ENCODE measurements at places on chromosomes 13 and 19.

- DNase-seq: no peak
Measured at GRCh38 chr13:93216122-93216521, 10.5 kb upstream of the GPC6 start.

GRCh38 chr19:56710437-56710836 is 38.9 kb upstream of the ZNF835 start:
- no peak for DNase-seq

- DNase-seq: no peak
Measured at GRCh38 chr13:47747901-47748300, 253.2 kb downstream of the SUCLA2 start.

GRCh38 chr13:78131811-78132210 is 213.2 kb upstream of the EDNRB start:
- no peak for DNase-seq

- no peak for DNase-seq
Measured at GRCh38 chr19:804419-805165, 7.3 kb downstream of the PTBP1 start.

DNA sequence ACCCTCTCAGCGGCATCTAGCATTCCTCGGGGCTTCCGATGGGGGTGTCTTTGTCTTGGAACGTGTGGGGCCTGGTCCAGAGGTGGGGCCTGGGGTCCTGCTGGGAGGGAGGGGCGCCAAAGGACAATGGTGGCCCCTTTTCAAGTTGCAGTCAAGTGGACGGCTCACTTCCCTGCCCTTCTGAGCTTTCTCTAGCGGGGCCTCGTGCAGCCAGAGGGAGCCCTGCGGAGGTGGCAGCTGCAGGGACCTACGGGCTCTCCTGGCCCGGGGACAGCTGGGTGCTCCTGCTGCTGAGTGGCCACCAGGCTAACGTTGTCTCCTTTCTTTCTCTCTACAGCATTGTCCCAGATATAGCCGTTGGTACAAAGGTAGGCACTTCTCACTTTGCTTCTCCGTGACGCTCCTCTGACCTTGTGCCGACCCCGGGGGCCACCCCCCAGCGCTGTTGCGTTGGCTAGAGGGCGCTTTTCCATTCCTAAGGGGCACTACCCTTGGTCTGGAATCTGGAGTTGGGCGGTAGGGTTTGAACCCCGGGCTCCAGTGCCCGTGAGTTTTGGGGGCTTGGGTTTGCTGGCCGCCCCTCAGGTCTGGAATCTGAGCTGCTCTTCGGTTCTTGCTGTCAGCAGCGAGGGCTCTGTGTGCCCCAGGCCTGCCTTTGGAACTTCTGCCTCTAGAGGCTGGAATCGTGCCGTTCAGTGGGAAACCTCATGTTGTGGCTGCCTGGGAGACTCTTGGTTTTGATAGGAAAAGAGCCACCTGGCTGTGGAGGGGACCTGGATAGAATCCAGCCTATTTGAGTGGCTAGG is 2.0 kb downstream of the PTBP1 start:
- peak; percentile 61 for DNase-seq

DNA sequence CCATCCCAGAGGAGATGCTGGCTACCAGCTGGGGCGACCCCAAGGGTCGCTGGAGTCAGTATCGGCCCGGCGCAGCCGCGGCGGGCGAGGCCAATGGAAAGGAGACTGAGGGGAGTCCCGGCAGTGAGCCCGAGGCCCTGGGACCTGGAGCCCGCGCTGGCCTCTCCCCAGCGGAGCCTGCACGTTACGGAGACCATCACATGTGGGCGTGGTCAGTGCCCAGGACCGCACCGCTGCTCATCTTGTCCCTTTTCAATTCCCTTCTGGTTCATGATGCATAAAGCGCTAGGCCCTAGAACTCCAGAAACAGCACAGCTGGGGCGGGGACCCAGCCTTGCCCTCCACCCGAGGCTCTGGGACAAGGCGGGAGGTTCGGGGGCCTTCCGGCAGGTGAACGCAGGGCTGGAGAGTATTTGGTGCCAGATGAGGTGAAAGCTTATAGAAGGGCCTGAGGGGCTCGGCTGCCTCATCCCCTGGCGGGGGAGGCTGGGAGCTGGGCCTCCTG is 8.0 kb downstream of the C19orf25 start:
- no peak for DNase-seq

- no peak for DNase-seq
Measured at GRCh38 chr19:6059396-6059947, 50.8 kb downstream of the RFX2 start.

GRCh38 chr19:33214596-33214995 is 11.1 kb downstream of the SLC7A10 start:
- DNase-seq: peak; percentile 21

DNA sequence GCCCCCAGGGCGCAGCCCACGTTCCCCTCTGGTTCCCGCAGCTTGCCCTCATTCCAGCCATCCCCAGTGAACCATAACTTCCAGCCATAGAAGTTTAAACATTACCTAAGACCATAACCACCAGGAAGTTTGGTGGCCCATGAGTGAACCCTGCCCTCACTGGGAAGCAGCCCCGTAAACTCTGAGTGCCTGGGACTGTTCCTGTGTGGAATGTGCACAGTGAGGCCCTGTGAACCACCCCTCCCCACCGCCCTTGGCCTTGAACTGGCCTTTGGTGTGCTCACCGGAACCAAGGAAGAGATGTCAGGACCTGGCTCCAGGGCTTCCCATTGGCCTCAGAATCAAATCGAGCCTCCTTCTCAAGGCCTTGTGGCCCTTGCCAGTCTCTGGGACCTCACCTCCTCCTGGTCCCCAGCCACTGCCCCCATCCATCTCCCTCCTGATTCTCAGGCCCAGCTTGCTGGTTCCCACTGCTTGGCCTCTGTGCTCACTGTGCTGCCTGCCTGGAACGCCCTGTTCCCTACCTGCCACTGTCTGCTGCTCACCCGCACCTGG is 46.5 kb downstream of the DNM2 start:
- no peak for DNase-seq

DNA sequence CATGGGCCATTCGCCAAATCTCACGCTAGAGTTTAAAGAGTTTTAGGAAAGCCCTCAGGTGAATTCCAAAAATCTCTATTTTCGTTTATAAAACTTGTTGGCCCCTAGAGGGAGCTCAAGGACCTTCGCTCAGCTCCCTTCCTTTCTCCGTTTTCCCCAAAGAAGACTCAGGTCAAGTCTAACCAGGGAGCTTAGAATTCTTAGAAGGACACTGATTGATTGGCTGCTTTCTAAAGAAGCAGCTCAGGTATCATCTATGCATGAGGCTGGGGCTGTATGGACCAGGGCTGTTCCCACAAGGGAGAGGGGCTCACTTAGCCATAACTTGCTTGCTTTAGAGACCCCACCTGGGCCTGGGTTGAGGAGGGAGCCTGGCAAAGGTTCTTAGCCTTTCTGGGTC is 20.5 kb downstream of the DZIP1 start:
- DNase-seq: peak; percentile 50

DNA sequence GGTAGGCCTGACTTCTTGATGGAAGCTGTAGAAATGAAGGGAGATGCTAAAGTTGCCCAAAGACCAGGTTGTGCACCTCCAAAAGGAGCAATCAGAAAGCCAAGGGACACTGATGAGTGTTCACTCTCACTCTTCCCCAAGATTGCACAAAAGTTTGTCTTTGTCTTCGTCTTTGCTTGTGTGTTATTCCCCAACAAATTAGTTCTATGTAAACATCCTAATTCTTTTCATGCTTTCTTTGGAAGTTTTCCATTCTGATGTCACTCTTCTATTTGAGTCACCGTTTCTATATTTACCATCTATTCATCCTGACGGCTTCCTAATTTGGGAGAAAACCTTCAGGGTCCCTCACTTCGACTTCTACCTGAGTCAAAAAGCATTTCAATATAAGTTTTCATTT is 3.7 kb upstream of the TMEM272 start:
- peak; percentile 57 for DNase-seq

GRCh38 chr19:47272448-47273312 is 2.0 kb upstream of the INAFM1 start:
- DNase-seq: peak; percentile 25

GRCh38 chr13:48311223-48311622 is 7.7 kb downstream of the RB1 start:
- DNase-seq: no peak

DNA sequence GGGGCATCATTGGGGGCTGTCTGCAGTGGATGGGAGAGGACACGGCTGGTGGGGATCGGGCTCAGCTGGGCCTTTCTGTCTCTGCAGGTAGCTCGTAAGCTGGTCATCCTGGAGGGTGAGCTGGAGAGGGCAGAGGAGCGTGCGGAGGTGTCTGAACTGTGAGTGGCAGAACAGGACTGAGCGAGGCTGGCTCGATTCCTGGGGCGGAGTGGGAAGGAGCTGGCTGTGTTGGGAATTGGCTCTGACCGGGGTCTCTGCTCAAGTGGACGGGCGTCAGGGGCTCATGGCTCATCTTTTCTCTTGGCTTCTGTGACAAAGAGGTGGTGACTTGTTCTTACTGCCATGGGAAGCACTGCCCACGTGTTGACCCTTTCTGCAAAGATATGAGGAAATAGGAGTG is 11.6 kb downstream of the TPM4 start:
- DNase-seq: no peak

DNA sequence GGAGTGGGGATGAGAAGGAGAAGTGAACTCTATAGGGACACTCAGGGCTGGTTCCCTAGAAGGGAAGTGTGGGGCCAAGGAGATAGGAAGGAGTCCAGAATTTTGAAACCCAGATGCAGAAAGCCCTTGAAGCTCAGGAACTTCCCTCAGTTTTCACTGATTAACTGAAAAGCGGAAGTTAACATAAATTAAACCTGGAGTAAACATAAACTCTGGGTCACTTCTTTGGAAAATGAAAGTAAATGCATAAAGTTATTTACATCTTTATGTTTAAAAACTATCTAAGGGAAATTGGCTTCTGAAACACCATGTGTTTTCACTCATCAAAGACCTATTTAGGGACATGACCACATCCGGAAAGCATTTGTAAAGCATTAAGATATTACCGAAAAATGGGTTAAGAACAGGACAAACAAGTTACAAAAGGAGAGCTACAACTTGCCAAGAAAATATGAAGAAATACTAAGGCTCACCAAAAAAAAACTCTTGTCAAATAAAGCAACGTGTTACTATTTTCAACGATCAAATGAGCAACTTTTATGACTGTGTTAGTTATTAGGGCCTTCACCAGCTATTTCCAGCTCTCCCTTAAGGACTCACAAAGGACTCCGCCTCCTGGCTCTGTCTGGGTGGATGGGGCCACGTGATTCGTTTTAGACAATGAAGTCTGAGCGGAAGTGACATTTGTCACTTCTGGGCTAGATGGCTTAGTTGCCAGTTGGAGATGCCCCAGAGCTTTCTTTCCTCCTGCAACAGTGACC is 439.1 kb upstream of the ZNF507 start:
- no peak for DNase-seq

DNA sequence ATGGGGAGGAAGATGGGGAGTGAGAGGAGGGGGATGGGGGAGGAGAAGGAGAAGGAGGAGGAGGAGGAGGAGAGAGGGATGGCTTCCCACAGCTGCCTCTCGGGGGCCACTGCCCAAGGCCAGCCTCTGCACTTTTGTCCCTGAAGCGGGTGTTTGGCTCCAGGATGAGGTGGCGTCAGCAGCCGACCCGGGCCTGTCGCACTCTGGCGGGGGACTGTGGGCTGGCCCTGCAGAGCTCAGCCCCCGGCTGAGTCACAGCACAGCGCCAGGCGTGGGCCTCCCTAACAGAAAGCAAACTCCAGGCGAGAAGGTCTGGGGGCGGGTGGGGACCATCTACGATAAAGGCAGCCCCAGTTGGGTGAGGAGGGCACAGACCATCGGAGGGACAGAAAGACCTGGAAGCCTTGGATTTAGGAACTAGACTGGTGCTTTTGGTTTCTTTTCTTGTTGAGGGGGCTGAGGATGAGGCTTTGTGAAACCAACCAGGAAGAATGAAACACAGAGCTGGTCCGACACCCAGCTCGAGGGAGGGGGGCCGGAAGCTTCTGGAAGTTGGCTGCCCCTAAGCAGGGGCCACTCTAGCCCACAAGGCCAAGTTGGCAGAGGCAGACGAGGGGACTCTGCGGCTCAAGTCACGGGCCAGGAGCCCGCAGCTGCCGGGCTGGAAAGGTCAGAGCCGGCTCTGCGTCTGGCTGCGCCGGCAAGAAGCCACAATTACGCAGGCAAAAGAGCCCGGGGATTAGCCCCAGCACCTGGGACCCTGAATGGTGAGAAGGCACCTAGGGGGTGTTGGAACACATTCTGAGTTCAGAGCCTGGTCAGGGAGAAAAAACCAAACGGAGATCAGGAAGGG is 18.2 kb downstream of the LSM4 start:
- peak; percentile 83 for DNase-seq

- no peak for DNase-seq
Measured at GRCh38 chr13:27919659-27919933, 204 bp upstream of the PDX1 start.

GRCh38 chr19:17999684-18000479 is 8.1 kb upstream of the ARRDC2 start:
- no peak for DNase-seq

DNA sequence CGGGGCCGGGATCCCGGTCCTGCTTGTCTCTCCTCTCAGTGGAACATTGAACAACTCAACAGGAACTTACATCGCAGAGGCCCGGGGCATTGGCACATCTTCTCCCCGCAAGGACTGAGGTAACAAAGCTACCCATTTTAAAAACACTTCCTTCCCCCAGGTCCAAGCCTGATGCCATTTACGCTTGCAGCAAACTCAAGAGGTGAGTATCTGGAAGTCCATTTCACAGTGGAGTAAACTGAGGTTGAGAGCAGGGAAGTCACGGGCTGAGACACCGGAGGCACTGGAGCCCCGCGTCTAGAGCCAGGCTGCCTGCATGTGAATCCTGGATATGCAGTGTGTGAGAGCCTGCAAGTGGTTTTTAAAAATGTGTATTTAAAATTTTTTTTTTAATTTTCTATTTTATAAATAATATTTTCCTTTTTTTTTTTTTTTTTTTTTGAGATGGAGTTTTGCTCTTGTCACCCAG is 492 bp upstream of the PGLYRP1 start:
- DNase-seq: no peak

- peak; percentile 43 for DNase-seq
Measured at GRCh38 chr13:112943309-112944125, 25.5 kb upstream of the MCF2L start.

DNA sequence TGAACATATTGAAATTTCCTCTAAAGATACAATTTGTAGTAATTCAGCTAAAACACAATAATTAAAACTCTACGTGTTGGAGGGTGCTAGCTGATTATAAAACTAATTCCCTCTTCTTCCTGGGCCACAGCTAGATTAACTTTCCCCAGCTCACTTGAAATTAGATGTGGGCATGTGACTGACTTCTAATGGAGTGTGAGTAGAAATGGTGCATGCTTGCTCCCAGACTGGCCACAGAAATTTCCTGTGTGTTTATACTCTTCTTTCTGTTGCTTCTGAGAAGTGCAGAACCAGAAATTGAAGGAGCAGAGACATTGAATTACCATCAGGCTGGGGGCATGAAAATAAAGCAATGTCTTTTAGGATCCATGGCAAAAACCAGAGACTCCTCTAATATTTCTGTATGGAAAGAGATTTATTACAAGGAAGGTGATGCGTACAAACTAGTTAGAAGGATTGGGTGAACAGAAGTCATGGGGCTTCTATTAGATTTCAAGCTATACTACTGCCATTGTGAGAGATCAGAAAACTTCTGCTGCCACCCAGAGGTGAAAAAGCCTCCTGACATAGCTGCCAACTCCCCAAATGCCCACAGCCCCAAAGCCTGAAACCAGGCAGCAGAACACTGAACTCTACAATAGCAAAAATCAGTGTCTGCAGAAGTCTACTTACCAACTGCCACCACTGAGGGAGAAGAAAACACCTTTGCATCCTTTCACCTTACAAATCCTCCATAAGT is 379.2 kb upstream of the MIR17HG start:
- no peak for DNase-seq

Data from EL (cell line).